ENCODE measurements at places on chromosomes 11 and 22. TPM values are rescaled to one million over a fixed set of nuclear protein-coding genes. Genes with fewer than 3 reads are reported as not detected.
A peak's percentile ranks its signal among the peaks of the same experiment; 100 is the strongest.

DNA sequence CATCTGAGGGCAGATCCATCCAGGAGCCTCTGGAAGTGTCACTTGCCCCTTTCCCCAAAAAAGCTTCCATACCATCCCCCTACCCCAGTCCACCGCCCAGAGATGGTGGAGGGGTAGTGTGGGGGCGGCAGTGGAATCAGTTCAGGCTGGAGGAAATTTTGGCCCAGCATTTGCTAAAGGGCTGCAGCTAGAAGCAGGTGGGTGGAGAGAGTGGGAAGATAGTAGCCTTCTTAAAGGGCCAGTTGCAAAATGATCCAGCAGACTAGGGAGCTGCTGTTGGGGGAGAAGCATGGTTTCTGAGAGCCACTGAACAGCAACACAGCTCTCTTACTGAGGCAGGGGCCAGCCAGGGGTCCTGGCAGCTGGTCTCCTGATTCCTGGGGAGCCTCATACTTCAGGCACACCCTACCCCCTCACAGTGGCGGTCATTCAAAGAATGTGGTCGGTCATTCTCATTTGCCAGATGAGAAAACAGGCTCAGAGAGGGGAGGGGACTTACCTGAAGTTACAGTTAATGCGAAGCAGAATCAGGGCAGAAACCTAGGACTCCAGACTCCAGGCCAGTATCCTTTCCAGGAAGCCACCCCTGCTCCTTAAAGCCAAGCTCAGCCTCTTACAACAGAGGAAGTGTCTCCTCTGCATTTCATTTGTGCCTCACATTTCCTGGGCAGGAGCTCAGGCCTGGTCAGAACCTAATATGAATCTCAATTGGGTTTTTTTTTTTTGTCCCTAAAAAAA is 5.4 kb downstream of the SEC14L2 start:
- no peak for DNase-seq

DNA sequence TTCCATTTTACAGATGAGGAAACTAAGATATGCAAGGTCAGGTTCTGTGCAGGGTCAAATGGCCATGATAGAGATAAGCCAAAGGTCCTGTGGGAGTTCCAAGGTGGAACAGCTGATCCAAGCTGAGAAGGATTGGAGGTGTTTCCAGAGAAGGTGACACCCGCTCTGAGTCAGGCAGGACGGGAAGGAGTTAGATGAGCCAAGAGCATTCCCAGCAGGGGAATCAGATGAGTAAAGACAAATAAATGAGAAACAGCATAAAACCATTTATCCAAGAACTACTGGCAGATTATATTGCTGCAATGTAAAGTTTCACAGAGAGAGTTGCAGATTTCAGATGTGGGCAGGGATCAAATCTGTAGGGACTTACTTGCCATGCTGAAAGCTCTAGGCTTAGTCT is 18.9 kb upstream of the HEPHL1 start:
- no peak for DNase-seq

- DNase-seq = peak; percentile 34
Observed at GRCh38 chr11:108302121-108302785, 79.4 kb downstream of the ATM start.

DNA sequence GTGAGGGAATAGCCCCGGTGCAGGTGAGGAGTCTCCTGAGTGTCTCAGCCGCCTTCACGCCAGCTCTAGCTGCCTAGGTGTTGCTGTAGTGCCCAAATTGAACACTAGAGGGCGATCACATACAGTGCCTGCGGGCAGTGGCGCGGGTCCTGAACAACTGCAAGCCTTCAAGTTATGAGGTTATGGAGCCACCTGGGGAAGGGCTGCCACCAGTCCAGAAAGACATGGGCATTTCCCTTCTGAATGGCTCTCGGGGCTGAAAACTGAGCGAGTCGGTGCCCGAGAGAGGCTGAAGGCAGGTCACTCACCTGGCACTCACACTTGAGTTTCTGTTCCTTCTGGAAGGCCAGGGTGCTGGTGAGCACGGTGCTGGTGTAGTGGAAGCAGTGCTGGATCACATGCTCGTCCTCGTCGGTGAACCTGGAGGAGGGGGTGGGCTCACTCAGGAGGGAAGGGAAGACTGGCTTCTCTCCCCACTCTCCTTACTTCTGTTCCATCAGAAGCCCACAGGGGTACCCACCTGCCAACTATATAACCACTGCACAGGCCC is 88.4 kb downstream of the PDE2A start:
- peak; percentile 67 for DNase-seq

DNA sequence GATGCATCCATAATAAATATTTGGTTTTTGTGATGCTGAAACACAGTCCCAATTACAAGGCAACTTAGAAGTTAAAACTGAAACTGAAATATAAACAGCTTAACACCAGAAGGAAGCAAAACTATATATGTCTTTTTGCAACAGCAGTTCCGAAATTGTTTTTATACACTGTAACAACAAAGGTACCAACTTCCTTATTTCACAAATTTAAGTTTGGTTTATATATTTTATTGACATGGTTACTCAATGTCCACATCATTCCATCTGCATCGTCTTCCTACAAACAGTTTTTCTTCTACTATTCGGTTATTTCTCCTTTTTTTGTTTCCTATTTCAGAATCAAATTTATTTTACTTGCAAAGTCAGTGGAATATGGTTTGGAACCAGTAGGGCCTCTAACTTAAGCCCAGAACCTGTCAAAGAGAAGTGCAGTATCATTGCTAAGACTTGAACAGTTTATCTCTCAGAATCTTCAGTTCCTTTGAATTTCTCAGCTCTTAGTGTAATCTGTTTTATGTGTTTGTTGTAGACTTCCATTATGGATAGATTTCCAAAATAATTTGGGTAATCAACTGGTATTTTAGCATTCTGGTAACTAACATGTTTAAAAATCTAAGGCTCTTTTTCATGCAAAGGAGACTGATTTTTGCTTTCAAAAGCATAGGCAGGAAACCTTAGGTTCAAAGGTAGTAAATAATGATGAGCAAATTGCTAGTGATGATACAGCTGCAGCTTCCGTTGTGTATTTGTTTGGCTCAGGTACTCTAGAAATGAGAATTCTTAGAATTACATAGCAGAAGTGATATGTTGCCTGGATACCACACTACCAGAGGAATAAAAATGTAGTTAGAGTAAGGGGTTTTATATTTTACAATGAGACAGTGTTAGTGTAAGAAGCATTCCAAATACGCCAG is 8.2 kb upstream of the HSPA8 start:
- no peak for DNase-seq

- no peak for DNase-seq
Observed at GRCh38 chr22:22031183-22031945, 48.8 kb upstream of the TOP3B start.

GRCh38 chr11:3950996-3951660 is 95.7 kb downstream of the STIM1 start:
- DNase-seq = no peak

DNA sequence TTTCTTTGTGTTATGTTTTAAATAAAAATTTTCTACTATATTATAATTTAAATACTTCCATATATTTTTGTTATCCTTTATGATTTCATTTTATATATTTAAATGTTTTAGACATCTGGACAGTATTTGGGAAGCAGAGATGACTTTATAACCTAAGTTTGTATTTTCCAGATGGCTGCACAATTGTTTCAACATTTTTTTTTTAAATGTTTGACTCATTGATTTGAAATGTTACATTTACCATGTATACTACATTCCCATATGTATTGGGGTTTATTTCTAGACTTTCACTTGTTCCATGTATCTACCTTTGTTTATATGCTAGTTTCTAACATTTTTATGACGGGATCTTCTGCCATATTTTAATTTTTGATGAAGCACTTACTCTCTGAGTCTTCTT is 766.5 kb downstream of the METTL15 start:
- no peak for DNase-seq

- DNase-seq = peak; percentile 64
Observed at GRCh38 chr11:34168642-34169420, 63.4 kb downstream of the NAT10 start.

DNA sequence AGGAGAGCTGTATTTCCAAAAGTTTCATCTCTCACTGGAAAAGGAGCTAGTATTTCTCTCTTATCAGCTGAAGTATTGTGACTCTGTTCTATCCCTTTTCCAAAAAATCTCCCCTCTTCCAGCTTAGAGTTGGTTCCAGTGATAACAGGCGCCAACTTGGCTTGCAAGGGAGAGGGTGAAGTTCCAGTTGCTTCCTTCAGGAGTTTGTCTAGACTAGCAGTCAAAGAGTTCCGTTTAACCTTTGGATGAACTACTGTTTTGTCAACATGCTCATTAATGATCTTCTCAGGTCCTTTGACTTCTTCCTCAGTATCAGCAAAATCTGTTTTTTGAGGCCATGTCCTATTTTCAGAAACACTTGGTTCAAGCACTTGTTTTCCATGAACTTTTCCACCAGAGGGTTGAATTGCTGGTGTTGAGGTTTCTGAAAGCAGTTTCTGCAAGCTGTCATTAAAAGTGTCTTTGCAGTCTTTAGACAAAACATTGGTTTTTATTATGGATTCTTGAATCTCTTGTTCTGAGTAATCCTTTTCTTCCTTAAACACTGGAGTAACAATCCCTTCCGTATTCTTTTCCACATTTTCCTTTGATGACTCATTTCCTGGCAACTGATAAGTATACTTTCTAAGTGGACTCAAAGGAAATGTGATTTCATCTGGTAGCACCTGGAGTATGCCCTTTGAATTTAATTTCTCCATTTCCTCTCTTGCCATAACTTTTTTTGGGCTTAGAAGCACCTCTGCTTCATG is 39.7 kb upstream of the CCDC89 start:
- DNase-seq = peak; percentile 66

DNA sequence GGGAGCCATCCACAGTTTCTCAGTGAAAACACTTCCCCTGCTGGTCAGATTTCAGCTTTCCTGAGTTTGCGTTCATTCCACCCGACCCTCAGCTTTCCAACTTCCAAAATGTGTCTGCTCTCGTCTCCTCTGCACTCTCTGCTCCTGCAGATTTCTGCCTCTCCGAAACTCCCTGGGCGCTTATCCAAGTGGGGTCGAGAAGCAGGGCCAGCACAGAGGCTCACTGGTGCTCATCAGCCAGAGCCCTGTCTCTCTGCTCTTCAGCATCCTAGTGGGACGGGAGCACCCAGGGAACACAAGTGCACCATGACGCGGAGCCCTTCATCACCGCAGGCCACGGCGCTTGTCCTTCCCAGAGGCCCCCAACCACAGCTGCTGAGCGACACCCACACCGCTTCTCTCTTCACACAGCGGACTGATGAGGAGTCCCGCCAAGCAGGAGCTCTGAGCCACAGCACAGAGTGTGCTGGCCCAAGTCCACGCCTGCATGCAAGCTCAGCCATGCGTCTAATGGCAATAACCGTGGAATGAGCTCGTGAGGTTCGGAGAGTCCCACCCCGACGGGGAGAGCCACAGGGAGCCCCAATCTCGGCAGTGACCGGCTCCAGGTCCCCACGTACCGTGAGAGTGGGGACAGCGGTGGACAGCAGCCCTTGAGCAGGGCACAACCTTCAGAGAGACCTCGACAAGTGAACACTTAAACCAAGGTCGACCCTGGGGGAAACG is 27.9 kb upstream of the MOB2 start:
- no peak for DNase-seq

DNA sequence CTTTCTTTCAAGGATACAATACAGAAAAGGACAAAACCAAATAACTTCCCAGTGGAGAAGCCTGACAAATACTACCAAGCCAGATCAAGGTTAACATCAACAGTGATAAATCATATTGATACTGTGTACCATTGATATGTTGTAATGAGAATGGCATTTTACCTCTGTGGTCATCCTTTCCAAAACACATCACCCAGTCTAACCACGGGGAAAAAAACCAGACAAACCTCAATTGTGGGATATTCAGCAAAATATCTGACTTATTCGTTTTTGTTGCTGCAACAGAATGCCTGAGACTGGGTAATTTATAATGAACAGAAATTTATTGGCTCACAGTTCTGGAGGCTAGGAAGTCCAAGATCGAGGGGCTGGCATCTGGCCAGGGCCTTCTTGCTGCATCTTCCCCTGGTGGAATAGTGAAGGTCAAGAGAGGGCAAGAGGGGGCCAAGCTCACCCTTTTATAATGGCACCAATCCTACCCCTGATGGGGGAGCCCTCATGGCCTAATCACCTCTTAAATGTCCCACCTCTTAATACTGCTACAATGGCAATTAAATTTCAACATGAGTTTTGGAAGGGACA is 66.1 kb downstream of the FAM76B start:
- DNase-seq = no peak

DNA sequence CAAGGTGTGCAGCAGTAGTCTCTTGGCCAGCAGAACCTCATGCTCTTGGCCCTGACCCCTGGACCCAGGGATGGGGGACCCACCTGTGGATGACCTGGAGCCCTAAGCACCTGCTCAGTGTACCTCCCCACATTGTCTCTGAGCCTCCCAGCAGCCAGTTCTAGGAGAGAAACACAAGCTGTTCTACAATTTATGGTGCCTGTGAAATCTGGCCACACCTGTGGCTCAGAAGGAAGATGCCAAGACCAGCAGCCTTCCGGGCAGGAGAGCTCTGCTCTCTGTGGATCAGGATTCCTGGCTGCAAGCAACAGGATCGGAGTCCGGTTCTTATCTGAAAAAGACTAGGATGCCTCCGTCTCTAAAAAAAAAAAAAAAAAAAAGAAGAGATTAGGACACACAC is 103.6 kb upstream of the ANO1 start:
- DNase-seq = no peak

DNA sequence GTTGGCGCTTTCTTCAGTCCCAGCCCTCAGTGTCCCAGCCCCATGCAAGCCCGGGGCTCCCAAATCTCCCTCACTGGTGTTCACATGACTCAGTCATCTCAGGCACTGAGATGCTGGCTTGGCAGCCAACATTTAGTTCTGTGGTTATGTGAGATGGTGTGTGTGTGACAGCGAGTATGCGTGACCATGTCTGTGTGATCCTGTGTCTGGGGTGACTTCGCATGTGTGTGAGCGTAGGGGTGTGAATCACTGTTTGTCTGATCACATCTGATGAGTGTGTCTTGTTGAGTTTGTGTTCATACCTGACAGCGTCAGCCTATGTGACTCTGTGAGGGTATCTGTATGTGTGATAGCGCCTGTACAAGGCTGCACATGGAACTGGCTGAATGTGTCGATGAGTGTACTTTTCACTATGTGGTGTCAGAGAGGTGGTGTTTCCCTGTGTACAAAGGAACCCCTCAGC is 16.2 kb downstream of the CREB3L1 start:
- peak; percentile 92 for DNase-seq

DNA sequence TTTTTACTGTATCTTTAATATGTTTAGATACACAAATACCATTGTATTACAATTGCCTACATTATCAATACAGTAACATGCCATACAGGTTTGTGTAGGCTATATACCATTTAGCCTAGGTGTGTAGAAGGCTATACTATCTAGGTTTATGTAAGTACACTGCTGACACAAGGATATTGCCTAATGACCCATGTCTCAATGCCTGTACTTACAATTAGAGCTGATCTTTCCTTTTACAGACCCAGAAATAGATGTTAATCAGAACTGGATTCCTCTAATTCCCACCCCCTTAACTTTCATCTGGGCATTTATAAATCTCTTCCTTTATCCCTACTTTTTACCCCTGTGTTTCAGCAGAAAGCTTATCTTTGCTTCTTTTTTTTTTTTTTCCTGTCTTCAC is 229.5 kb downstream of the METTL15 start:
- no peak for DNase-seq

Gene MS4A15
- total RNA-seq = not detected

Gene SYT13
- total RNA-seq = not detected

Data from myocyte (in vitro differentiated cells).